ENCODE measurements at places on chromosomes 2 and 18.

- DNase-seq, result no peak
These were observed 20.8 kb upstream of the OTOS start for GRCh38 chr2:240161087-240161750.

GRCh38 chr18:79911344-79912270 lies 39.8 kb downstream of the SLC66A2 start:
- DNase-seq, result no peak

DNA sequence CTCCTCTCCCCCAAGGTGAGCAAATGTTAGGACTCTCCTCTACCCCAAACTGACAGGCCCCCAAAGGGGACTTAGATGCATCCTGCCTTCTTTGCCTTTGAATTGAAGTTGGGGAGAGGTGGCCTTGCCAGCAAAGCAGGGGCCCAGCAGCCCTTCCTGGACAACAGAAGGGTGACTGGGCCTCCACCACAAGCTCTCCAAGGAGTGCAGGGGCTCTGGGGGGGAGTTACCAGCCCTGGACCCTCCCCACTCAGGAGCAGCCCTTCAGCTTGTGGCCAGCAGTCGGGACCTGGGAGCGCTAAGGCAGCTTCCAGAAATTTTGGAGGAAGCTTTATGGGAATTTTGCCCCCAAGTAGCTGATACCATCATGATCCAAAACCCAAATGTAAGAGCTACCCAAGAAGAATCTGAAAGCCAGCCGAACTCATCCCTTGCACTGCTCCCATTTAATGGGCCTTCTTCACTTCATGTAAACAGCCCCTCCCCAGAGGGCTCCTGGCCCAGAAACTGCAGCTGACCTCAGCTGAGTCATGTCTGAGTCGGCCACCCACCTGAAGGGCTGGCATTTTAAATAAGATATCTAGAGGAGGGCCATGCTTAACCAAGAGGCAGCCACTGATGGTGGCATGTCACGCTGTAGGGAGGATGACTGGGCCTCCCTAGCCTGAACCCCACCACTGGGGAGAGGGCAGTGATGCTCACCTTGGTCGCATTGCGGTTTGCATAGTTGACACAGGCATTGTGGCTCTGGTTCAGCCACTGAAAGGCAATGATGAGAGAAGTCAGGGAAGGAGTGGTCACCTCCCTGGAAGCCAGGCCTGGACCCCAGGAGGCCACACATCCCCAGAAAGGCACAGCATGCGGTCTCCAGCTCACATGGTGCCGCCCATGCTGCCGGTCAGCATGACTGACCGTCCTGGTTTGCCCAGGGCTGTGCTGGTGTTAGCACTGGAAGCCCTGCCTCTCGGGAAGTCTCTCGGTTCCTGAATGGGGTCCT lies 71.5 kb downstream of the SFXN5 start:
- peak; percentile 72 for DNase-seq

GRCh38 chr2:176068419-176068832 lies 15.3 kb downstream of the EVX2 start:
- DNase-seq, result no peak

DNA sequence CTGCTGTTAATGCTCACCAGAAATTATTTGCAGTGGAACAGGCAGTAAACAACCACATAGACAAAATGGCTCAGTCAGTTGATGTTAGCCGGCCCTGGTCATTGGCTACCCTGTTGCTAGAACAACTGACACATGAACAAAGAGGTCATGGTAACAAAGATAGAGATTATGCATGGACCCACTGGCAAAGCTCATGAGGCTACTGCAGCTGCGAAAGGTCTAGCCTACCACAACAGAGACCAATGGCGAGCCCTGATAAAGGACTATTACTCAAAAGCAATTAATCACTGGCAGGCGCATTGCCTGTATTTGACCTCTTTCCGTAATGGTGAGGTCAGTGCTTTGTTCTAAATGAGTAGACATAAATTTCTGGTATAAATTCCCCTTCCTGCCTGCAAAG lies 474.2 kb downstream of the DSC3 start:
- no peak for DNase-seq

GRCh38 chr2:178377046-178377445 lies 73.9 kb downstream of the PRKRA start:
- DNase-seq, result no peak

GRCh38 chr2:100182494-100183361 lies 40.3 kb upstream of the AFF3 start:
- DNase-seq, result no peak

- DNase-seq, result no peak
These were observed 373.2 kb downstream of the TRIB2 start for GRCh38 chr2:13089971-13090370.

- DNase-seq, result peak; percentile 55
These were observed 18.3 kb upstream of the BMP10 start for GRCh38 chr2:68889500-68889899.

GRCh38 chr2:8380566-8380965 lies 301.3 kb upstream of the ID2 start:
- no peak for DNase-seq

- DNase-seq, result peak; percentile 10
These were observed 403.2 kb downstream of the THSD7B start for GRCh38 chr2:137168552-137168951.

GRCh38 chr18:39424261-39424660 lies 1858.7 kb upstream of the CELF4 start:
- no peak for DNase-seq

- DNase-seq, result no peak
These were observed 38.0 kb upstream of the GPD2 start for GRCh38 chr2:156398176-156398575.

GRCh38 chr2:7691961-7692656 lies 774.9 kb downstream of the RNF144A start:
- DNase-seq, result peak; percentile 59

- peak; percentile 92 for DNase-seq
These were observed at the start of gene FAP for GRCh38 chr2:162243294-162243693. Gene FAP, minus strand, starts transcription at chr2:162243445. Its CDS starts 118 bp downstream, at chr2:162243327.

DNA sequence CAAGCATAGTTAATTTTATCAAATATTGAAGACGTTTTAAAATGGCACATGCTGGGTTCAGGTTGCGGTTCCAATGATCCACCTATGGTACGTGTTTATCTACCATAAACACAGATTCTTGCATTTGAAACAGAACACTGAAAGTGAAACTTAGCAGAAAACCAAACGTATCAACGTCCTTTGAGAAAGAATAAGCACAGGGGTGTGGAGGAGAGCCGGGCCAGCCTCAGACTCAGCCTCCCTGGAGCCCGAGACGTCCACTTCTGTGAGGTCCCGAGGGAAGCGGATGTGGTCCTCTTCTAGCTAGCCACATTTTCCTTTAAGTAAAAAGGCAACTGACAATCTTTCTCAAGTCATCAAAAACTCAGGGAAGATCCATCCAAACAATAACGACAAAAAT lies 195.9 kb downstream of the RTP5 start:
- DNase-seq, result no peak

DNA sequence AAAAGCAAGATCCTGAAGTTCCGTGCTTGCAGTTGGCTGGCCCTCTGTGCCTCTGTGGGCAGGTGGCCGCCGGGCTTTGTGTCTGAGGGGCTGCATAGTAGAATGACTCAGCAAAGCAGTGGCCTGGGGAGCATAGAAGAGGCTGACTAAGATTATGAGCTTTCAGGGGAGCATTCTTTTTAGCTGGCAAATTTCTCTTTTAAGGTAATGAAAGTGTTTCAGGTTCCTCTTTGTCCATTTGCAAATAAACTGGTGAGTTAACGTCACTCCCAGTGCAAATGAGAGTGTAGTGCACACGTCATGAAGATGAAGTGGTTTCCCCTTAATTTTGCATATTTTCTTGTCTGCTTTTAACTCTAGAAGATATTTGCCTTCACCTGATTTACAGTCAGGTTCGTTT lies 98.6 kb downstream of the BCL2L11 start:
- DNase-seq, result peak; percentile 69

DNA sequence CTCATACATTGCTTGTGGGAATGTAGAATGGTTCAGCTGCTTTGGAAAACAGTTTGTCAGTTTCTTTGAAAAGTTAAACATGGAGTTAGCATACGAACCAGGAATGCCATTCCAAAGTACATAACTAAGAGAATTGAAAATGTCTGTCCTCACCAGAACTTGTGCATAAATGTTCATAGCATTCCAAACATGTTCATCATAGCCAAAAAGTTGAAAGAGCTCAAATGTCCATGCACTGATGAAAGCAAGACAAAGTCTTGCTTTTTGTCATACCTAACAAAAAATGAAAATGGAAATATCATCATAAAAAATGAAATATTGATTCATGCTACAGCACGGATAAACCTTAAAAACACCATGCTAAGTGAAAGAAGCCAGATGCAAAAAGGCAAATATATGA lies 408.8 kb upstream of the UBE2E3 start:
- peak; percentile 75 for DNase-seq

GRCh38 chr2:69733342-69734034 lies 8.4 kb upstream of the ANXA4 start:
- no peak for DNase-seq

- no peak for DNase-seq
These were observed 104.9 kb downstream of the MYO3B start for GRCh38 chr2:170282851-170283250.

GRCh38 chr2:65834062-65834461 lies 401.7 kb upstream of the SPRED2 start:
- no peak for DNase-seq

DNA sequence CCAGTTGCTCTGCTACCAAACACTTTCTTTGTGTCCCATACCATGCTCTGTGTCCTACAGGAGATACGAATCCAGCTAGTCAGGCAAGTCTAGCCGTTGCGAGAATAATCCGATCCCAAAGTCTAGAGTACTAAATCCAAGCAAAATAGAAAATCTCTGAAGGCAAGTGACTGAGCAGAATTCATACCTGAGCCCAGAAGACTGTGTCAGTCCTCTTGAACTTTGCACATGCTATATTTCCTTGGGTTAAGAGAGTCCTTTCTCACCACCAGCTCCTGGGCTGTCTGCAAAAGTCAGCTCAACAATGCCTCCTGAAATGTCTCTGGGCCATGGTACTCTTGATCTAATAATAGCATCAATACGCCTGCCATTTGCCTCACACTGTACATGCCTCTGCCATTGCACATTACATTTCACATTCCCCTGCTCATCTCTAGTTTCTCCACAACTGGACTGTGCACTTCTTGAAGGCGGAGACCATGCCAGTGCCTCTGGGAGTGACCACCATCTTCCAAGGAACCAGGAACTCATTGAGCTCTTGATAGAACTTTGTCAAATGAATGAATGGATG lies 265.8 kb upstream of the ID2 start:
- DNase-seq, result no peak

DNA sequence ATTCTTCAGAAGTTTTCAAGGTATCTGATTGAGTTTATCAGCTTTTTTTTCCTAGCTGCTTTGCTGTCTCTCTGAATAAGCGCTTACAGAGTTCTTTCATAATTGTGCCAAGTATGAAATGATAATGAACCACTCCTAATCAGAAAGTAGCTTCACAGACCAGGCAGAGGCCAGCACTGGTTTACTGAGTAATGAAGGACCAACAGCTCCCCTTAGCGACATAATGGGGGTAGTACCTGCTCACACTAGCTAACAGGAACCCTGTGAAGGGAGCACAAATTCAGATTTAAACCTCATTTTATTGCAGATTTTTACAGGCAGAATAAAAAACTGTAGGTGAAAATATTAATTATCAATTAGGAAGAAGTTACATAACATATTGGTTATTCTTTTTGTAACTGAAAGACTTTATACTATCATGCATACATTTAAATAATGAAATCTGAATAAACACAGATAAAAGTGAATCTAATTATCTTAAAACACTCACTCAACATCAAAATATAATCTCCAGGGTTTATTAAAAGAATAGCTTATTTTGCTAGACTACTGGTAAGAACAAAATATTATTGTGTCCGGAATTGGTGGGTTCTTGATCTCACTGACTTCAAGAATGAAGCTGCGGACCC lies 53.7 kb upstream of the LRRC30 start:
- peak; percentile 49 for DNase-seq

DNA sequence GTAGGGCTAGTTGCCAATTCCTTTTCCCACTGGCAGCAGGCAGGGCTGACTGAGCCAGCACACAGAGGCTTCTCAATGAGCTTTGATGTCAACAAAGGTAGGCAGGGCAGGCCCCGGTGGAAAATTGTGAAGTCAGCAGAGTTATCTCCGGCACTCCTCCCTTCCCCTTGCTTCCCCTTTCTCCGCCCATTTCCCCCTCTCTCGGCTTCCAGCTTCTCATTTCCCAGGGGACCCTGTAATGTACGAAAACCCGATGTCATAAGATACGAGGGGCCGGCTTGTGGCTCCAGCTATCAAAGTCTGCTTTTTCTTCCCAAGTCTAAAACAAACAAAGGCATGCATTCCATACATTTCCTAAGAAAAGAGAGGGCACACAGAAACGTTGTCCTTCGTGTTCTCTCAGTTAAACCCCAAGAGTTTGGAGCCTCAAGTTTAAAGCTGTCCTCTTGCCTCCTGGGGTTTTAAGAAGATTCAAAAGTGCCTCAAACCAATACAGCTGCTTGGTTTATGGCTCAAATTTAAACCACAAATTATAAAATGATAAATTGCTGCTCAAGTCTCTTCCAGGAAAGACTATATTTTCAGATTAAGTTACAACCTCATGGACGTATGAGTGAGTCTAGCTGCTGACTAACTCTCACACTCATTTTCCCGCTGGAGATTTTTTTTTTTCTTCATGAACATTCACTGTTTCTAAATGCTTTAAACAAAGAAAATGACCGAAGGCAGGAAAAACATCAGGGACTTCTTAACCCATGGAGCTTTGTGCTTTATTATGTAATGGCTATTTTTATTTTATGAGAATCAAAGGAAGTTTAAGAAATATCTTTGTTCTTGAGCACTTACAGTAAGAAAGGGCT lies 27.2 kb upstream of the EML4 start:
- peak; percentile 93 for DNase-seq

GRCh38 chr2:203673933-203674332 lies 32.5 kb upstream of the CD28 start:
- peak; percentile 55 for DNase-seq

GRCh38 chr2:221431477-221431876 lies 140.6 kb downstream of the EPHA4 start:
- no peak for DNase-seq

DNA sequence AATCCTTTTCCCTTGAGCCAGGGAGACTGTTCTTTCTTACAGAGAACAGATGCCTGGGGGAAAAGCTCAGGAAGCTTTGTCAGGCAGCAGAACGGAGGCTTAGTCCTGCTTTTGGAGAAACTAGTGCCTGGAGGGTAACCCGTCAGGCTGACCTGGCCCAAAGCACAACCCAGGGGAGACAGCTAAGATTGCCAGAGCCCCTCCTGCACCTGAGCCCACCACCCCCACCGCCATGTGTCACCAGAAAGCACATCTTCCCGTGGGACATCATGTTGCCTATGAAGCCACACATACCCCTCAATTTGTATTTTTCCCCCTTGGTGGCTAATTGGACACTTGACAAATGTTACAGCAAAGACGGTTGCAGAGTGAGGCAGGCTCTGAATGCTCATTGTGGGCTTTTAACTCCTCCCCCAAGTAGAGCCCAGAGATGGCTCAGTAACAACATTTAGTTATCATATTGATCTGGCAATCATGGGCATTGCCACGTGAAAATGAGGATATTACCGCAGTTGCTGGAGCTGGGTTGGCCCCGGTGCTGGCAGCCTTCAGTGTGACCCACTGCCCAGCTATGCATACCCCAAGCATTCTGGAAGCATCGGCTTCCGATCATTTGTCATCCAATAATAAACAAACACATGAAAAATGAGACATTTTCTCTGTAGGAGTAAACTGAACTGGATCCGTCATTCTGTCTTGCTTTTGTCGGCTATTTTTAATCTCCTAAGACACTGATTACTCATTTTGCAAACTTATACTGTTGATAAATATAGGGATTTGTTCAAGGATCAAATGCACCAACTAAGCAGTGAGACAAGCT lies 229.5 kb downstream of the ATAD2B start:
- peak; percentile 80 for DNase-seq
